ENCODE measurements at places on chromosomes 2 and 18.

DNA sequence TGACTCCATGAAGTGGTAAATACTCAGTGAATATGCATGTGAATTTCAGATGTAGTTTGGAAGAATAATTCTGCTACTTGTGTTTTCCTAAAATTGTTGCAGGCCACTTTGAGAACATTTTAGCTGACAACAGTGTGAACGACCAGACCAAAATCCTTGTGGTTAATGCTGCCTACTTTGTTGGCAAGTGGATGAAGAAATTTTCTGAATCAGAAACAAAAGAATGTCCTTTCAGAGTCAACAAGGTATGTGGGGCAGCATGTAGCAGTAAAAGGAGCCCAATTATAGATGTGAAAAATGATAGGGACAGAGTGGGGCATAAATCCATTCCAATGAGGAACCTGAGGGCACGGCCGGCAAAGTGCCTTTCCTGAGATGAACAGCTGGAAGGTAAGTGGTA, 16.1 kb downstream of the SERPINB5 start:
- no peak for DNase-seq

DNA sequence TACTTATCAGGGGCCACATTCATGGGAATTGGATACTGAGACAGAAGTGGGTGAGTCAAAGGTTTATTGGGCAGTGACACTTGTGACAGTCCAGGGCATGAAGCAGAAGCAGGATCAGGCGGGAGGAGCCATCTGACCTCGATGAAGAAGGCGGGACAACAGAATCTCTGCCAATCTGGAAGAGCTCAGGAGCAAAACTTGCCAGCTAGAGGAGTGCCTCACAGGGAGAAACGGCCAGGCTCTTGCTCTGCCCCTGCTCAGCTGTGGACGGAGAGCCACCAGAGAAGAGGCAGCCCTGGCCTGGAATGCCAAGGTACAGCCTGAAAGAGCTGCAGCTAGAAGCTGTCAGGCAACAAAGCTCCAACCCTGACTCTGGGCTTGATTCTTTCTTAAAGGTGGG, 16.9 kb downstream of the DAW1 start:
- peak; percentile 44 for DNase-seq

DNA sequence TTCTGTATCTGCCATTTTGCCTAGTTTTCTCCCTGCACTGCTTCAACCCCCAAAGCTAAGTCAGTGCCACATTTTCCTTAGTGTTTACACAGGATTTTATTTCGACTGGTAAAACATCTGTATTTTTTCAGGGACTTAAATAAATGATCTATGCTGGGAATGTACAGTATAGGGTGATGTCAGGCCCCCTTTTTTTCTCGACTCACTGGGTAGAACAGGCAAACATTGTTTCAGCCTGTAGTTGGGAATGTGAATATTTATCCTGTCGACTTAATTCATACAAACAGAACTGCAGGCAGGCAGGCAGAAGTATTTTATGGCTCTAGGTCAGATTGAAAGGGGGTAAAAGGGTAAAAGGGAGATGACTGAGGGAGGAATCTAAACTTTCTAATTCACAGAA, 123.5 kb upstream of the ZFP36L2 start:
- no peak for DNase-seq

GRCh38 chr2:12399240-12399639, 317.5 kb upstream of the TRIB2 start:
- no peak for DNase-seq

DNA sequence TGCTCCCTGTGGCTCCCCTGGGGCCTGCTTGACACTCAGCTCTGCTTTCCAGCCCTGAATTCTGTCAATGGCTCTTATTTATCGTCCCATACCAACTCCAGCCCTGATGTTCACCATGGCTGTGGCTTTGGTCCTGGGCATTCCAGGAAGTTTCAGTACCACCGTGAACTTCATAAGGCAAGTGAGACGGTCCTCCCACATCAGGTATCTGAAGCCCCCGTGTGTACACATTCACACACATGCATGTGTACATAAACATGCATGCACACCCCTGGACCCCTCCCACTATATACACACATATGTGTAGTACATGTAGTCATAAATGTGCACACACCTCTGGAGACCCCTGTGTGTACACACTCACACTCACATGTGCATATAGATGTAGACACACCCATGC, 43.3 kb upstream of the PUM2 start:
- DNase-seq: no peak

DNA sequence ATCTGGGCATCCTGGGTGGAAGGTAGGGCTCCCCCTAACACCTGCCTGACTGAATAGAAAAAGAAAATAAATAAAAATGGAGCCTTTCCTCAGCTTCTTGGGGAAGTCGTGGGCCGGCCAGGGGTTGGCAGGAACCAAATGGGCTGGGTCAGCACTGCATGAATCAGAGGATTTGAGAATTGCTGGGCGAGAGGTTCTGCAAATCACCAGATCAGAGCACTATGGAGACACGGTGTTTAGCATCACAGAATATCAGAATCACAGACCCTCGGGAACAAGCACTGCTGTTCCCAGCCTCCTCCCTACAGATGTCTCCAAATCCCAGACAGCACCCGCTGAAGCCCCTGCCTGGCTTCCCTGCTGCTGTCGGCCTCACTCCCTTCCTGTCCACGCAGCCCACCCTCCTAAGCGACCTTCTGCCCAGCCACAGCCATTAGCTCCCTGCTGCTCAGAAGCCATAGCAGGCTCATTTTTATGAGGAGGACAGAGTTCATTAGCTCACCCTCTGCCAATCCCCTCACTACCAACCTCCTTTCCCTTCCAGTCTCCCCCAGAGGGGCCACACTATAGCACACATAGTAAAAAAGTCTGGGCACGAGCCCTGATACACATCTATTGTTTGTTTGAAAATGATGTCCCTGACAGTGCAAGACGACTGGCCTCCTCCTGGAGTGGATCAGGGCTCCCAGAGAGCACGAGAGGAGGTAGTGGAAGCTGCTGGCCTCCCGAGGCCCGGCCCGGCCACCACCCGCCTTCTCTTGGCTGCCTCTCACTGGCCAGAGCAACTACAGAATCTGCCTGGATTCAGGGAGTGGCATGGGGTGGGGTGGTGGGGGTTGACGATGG, 64.6 kb upstream of the TAF1B start:
- DNase-seq: no peak

DNA sequence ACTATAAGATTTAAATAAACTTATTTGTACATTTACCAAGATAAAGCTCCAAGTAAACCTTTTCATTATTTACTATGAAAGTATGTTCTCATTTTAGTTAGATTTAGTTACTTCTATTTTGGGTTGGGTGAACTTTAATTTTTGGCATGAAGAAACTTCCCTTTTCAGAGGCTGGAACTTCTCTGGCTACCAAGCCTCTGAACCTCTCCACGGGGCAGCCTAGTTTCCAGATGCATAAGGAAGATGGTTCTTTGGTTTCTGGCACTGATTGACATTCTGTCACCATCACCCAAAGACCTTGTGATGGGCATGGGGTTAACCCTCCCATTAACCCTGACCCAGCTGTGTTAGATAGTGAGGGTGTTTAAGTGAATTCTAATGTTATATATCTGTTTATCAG, 17.1 kb downstream of the PSD4 start:
- DNase-seq: no peak

DNA sequence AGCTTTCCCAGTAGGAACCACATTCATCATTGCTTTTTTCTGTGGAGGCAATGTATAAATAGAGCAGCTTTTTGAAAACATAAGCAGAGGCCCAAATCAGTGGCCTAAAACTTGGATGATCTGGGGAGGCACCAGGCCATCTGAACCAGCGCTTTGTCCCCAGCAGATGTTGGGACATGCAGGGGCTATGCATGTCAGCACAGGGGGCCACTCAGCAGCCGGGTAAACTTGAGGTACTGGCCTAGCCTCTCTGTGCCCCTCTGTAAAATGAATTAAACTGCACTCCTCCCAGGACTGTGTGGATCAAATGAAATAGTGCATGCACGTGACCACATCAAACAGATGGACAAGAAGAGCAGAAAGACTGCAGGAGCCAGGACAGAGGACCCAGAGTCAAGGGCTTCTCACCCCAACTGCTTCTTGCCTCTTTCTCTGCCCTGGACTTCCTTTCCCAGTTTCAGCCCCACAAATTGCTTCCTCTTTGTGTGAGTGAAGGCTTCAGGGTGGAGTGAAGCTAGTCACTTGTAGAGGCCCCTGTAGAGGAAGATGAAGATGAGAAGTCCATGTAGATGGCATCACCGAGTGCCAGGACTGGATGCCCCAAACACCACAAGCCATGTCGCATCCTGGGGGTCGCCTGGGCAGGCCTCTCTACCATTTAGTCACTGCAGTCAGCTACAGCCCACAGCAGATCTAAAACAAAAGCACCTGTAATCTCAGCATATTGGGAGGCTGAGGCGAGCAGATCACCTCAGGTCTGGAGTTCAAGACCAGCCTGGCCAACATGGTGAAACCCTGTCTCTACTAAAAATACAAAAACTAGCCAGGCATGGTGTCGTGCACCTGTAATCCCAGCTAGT, 53.2 kb downstream of the IMPA2 start:
- no peak for DNase-seq

DNA sequence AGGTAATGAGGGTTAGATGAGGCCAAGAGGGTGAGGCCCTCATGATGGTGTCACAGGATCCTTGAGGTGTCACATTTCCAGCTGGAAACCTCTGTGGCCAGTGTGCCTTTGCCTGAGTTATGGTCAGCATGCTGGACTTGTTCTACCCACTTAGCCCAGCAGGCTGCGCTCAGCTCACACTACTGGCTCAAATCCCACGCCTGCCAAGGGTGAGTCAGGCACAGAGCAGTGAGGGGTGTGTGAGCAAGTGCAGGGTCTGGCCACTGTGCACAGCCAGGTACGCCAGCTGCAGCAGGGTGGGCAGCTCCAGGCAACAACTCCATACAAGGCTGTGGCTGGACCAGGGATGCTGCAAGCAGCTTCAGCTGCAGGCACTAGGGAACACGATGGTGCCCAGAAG, 616.6 kb upstream of the FSHR start:
- peak; percentile 55 for DNase-seq

GRCh38 chr2:16123856-16124780, 183.8 kb downstream of the MYCN start:
- peak; percentile 12 for DNase-seq

DNA sequence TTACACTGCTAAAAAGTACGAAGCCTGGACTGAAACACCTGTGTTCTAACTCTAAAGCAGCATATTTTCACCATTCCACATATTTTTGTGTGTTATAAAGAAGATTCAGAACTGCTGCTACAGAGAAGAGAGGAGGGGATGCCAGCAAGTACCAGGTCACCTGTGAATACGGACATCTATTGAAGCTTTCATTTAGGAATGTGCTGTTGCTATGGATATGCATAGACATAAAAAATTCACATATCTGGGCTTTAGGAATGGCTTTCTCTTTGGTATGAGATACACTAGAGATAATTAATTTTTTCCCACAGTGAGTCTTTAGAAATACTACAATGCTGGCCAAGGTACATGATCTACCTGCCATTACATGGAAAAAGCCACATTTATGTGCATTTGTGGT, 238.5 kb downstream of the WDR7 start:
- DNase-seq: no peak

DNA sequence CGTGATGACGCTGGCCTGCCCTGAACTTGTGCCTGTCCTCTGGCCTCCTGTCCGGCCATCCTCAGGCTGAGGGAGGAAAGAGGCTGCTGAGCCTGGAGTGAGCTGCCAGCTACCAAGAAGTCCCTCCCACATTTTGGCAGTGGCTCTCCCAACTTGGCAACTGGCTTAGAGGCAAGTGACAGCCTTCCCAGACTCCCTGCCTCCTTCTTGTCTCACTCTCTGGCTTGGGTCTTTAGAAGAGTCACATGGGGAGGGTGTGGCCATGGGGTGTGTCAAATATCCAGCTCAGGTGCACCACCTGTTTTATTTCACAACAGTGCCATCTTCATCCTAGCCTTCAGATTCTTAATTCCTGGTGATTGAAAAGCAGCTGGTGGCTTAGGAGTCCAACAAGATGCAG, 222.9 kb downstream of the PRKCE start:
- no peak for DNase-seq

DNA sequence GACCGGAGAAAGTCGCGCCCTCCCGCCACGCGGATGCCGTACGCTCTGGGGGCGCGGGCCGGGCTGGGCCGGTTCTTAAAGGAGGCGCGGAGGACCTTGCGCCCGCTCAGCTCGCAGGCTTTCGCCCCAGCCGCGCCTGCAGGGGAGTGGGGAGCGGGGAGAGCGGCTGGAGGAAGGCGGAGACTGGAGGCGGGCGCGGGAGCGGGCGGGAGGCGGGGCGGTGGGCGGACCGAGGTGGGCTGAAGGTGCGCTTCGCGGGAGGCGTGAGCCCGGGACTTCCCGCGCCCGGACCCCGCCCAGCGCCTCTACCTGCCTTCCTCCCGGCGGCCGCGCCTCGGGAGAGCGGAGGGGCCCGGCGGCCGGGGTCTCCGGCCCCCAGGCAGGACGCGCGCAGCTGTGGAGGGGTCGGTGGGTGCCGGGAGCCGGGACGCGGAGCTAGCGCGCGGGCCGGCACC, at the start of gene ADRA2B:
Gene ADRA2B (minus strand): TSS at position 148 of the 455 bp plus-strand sequence. CDS start 422 bp downstream, outside the sequence.
- peak; percentile 90 for DNase-seq

DNA sequence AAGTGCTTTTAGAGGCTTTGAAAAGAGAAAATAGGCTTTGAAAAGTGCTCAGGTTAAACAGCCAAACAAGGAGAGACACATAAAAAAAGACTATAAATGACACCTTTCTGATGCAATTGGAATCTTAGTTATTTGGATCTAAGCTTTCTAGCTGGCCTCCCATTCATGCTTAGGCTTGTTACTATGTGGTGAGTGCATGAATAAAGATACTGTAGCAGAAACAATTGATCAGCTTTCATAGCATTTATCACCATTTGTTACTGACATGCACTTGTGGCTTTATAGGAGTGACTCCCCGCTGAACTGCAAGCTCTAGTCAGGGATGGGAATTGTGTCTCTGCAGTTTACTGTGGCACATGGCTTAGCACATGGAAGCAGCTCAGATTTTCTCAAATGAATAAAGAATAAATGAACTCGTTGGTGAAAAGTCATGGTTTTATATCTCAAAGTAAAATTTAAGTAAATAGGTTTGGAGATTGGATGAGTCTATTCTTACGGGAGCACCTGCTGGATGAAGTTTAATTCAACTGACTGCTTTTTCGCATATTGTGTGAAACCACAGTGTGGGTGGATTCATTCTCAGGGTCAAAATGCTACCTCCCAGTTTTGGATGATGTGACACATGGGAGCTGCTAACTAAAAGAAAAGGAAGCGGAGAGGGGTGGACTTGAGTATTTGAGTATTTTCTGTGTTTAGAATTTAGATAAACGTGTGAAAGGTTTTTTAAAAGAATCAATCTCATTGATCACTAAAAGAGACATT, 91.1 kb upstream of the NOL4 start:
- no peak for DNase-seq

- peak; percentile 64 for DNase-seq
Measured at GRCh38 chr2:210477496-210477895, 937 bp upstream of the LANCL1 start.

- no peak for DNase-seq
Measured at GRCh38 chr18:44898498-44898897, 217.8 kb downstream of the SETBP1 start.

- no peak for DNase-seq
Measured at GRCh38 chr18:14784133-14784532, 36.2 kb downstream of the ANKRD30B start.

Measured in activated CD4-positive, alpha-beta T cell treated with anti-CD3 and anti-CD28 coated beads, Interleukin-2, amount 10 ng/mL, durations not matched to agents 24 days and 14 days (primary cell).